Naive thymus-derived CD4-positive, alpha-beta T cell (primary cell): ENCODE measurements at places on chromosomes 5 and 9. TPM values are rescaled to one million over a fixed set of nuclear protein-coding genes. Genes with fewer than 3 reads are reported as not detected.

DNA sequence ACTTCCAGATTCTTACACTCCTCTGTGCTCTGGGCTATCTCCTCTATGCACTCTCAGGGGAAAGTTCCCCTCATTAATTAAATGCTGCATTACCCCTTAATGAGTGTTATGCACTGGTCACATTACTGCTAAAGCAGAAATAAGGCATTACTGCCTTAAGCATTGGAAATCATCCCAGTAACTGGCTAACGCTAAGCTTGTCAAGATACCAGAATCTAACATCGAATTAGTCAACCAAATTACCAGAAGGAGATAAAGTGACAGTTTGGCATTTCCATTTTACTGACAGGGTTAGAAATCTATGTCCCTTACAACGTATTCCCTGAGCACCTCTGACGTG is 69.5 kb upstream of the FAM169A start:
- H3K4me3 ChIP-seq, result peak overlapping the region; percentile 34
- no peak for DNase-seq
- peak overlapping the region; percentile 50 for H3K27ac ChIP-seq
- no peaks in the 10 kb centered on the region for H3K36me3 ChIP-seq

The FOXD4L6 gene
- polyA plus RNA-seq, result not detected

- H3K4me1 ChIP-seq, result peaks cover 8% of the 10 kb centered on the region
- no peak for DNase-seq
- peak overlapping the region; percentile 59 for H3K27ac ChIP-seq
- H3K36me3 ChIP-seq, result no peaks in the 10 kb centered on the region
- no peaks in the 10 kb centered on the region for H3K27me3 ChIP-seq
These were observed 572 bp downstream of the ZDHHC21 start for GRCh38 chr9:14692470-14693250.

GRCh38 chr9:120886490-120886967 is 9.5 kb upstream of the PHF19 start:
- H3K27ac ChIP-seq, result no peak overlapping the region
- no peak overlapping the region for H3K4me3 ChIP-seq
- H3K27me3 ChIP-seq, result no peaks in the 10 kb centered on the region
- DNase-seq, result no peak

The F2R gene
- polyA plus RNA-seq, result 0.23 TPM

GRCh38 chr9:107249665-107250285 is 33.3 kb upstream of the RAD23B start:
- H3K4me3 ChIP-seq, result no peak overlapping the region
- no peak overlapping the region for H3K27ac ChIP-seq
- H3K27me3 ChIP-seq, result no peaks in the 10 kb centered on the region

- peaks cover 6% of the 10 kb centered on the region for H3K4me1 ChIP-seq
- no peak overlapping the region for H3K4me3 ChIP-seq
- no peaks in the 10 kb centered on the region for H3K36me3 ChIP-seq
- H3K27ac ChIP-seq, result no peak overlapping the region
- H3K27me3 ChIP-seq, result no peaks in the 10 kb centered on the region
- no peak for DNase-seq
These were observed 298.0 kb downstream of the DOCK8 start for GRCh38 chr9:512555-513272.

DNA sequence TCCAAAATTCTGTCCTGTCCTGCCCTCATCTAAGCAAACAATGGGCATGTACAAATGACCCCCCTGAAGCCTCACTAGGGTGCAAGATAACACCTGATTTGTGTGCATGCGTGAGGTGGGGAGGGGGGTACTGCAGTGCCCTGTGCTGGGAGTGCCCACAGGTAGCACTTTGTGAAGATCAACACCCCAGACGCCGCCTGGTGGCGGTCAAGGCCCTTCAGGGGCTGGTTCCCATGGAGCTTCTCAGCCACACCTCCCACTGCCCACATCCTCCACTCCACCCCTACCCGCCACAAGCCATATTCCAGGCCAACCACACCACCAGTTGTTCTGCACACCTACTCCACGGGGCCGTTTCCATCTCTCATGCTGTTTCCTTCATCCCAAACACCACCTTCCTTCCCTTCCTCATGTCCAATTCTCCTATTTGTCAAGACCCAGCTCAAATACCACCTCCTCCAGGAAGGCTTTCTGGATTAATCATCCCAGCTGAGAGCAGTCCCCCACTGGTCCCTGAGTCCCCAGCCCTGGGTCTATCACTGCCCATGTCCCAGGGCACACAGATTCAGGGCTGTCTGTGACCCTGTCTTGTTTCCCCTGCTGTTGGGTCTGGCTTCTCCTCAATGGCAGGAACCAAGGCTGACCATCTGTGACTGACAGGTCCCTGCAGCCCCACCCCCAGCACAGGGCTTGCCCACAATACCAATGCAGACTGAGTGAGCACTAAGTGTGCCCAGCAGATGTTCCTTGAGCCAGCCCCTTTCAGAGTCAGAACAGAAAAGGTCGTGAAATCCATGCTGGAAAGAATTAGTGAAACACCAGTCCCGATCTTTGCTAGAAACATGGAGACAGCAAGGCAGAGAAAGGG is 178.4 kb downstream of the PAX5 start:
- no peak overlapping the region for H3K27ac ChIP-seq
- no peak overlapping the region for H3K4me3 ChIP-seq
- H3K36me3 ChIP-seq, result no peaks in the 10 kb centered on the region

DNA sequence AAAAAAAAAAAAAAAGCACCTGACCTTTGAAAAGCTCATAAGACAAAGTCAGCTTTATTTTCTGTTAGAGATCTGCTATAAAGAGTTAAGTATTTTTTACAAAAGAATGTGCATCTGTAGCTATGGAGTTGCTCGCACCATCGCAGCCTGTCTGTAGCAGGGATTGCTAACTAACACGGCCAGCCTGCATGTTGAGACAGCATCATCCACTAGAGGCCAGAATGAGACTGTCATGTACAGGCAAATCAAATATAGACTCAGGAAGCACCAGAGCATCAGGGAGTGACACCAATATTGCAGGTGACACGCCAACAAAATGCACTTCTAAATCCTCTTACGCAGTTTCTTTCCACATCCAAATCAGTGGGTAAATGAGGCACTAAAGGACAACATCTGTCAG is 136.3 kb upstream of the RASEF start:
- H3K27me3 ChIP-seq, result no peaks in the 10 kb centered on the region
- no peaks in the 10 kb centered on the region for H3K36me3 ChIP-seq
- H3K4me1 ChIP-seq, result no peaks in the 10 kb centered on the region
- H3K4me3 ChIP-seq, result no peak overlapping the region
